ENCODE measurements at places on chromosomes 5 and 9.

GRCh38 chr5:97888439-97888838 is 705.4 kb upstream of the RIOK2 start:
- no peak overlapping the region for H3K4me3 ChIP-seq
- H3K36me3 ChIP-seq: no peaks in the 10 kb centered on the region
- H3K27ac ChIP-seq: no peak overlapping the region
- H3K4me1 ChIP-seq: no peaks in the 10 kb centered on the region

- no peaks in the 10 kb centered on the region for H3K36me3 ChIP-seq
- no peaks in the 10 kb centered on the region for H3K27me3 ChIP-seq
- no peak for DNase-seq
- no peak overlapping the region for H3K27ac ChIP-seq
- H3K4me1 ChIP-seq: no peaks in the 10 kb centered on the region
- H3K4me3 ChIP-seq: no peak overlapping the region
These were observed 131.0 kb upstream of the VCAN start for GRCh38 chr5:83340511-83340918.

GRCh38 chr5:175753536-175754402 is 95.9 kb downstream of the HRH2 start:
- no peaks in the 10 kb centered on the region for H3K27me3 ChIP-seq
- no peak overlapping the region for H3K27ac ChIP-seq
- no peaks in the 10 kb centered on the region for H3K36me3 ChIP-seq
- no peak for DNase-seq
- H3K4me3 ChIP-seq: no peak overlapping the region
- H3K4me1 ChIP-seq: no peaks in the 10 kb centered on the region

DNA sequence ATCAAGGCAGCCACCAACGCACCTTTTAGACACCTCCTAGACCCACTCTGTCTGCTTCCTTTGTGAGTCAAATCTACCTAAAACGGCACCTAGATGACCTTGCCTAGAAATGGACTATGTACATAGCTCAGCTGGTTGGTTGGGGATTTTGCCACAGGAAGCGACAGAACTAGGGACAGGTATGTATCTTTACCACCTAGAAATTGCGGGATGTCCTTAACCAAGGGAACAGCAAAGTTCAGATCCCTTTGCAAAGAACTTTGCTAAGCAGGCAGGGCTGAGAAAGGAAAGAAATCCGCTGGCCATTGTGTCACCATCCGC is 2.0 kb upstream of the ENC1 start:
- no peak overlapping the region for H3K27ac ChIP-seq
- no peaks in the 10 kb centered on the region for H3K36me3 ChIP-seq
- no peaks in the 10 kb centered on the region for H3K4me1 ChIP-seq
- no peak for DNase-seq
- H3K4me3 ChIP-seq: no peak overlapping the region

DNA sequence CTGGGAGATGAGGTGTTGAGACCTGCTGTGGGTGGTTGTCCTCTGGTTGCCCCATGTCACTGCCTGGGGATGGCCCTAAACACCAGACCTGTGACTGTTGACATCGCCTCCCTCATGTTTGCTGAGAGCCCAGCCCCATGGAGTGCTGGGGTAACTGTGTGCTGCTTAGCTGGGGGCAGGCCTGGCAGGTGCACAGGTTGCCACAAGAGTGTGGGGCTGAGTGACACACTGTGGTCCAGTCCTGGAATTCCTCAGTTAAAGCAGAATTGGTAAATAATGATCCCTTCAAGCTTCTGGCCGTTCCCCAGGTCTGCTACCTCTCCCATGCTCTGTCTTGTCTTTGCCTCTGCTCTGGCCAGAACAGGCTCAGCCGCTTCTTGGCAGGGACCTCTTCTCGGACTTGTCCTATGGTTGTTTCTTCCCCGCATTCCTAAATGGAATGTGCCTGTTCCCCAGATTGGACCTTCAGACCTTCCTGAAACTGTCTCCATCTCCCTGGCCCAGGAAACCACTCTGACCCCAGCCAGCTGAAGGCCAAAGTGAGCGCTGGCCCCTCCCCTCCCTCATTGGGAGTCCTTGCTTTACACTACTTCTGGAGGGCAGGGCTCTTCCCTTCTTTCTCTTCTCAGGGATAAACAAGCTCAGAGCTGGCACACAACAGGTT is 61.2 kb upstream of the PITX1 start:
- H3K36me3 ChIP-seq: no peaks in the 10 kb centered on the region
- H3K27me3 ChIP-seq: no peaks in the 10 kb centered on the region
- H3K27ac ChIP-seq: no peak overlapping the region
- H3K4me1 ChIP-seq: no peaks in the 10 kb centered on the region

DNA sequence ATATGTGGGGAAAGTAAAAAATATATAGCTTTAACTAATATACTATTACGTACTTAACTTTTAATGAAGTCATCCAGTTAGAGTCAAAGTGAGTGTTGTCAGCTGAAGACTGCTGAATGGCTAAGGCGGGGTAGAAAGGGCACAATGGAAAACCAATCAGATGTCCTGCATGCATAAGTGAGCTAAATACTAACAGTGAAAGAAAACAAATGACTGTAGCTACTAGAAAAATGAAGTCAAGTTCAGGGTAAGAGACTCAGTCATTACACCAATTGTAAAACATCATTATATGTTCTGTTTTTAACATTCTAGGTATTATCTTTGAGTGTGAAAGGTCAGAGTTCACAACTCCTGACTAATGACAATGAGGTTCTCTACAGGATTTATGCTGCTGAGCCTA is 295.2 kb downstream of the ADGRV1 start:
- H3K4me3 ChIP-seq: no peak overlapping the region
- H3K36me3 ChIP-seq: no peaks in the 10 kb centered on the region
- H3K27me3 ChIP-seq: no peaks in the 10 kb centered on the region
- DNase-seq: no peak

GRCh38 chr5:167261309-167262100 is 1029.9 kb upstream of the WWC1 start:
- no peak overlapping the region for H3K4me3 ChIP-seq
- H3K27me3 ChIP-seq: no peaks in the 10 kb centered on the region
- H3K4me1 ChIP-seq: no peaks in the 10 kb centered on the region
- H3K36me3 ChIP-seq: no peaks in the 10 kb centered on the region
- no peak overlapping the region for H3K27ac ChIP-seq

- no peaks in the 10 kb centered on the region for H3K27me3 ChIP-seq
These were observed 59.4 kb upstream of the BASP1 start for GRCh38 chr5:17157916-17158529.

GRCh38 chr9:28735738-28736342 is 1162.6 kb upstream of the C9orf72 start:
- no peak for DNase-seq
- no peaks in the 10 kb centered on the region for H3K4me1 ChIP-seq
- H3K27ac ChIP-seq: no peak overlapping the region
- no peaks in the 10 kb centered on the region for H3K36me3 ChIP-seq

GRCh38 chr5:72179028-72179815 is 71.9 kb downstream of the MAP1B start:
- H3K36me3 ChIP-seq: no peaks in the 10 kb centered on the region
- H3K4me1 ChIP-seq: no peaks in the 10 kb centered on the region
- H3K4me3 ChIP-seq: no peak overlapping the region
- no peak overlapping the region for H3K27ac ChIP-seq
